Stimulated activated CD4-positive, alpha-beta T cell treated with anti-CD3 and anti-CD28 coated beads, TNF-alpha, amount 100 ng/mL, for 1 hour (primary cell): ENCODE measurements at places on chromosomes 1 and 21.

DNA sequence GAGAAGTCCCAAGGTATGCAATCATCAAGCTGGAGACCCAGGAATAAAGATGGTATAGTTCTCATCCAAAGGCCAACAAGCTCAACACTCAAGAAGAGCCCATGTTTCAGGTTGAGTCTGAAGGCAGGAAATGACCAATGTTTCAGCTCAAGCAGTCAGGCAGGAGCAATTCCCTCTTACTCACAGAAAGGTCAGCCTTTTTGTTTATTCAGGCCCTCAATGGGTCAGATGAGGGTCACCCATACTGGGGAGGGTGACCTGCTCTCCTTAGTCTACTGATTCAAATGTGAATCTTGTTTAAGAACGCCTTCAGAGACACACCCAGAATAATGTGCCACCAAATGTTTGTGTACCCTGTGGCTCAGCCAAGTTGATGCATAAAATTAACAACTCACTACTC, 262.4 kb downstream of the USP25 start:
- no peak for DNase-seq

DNA sequence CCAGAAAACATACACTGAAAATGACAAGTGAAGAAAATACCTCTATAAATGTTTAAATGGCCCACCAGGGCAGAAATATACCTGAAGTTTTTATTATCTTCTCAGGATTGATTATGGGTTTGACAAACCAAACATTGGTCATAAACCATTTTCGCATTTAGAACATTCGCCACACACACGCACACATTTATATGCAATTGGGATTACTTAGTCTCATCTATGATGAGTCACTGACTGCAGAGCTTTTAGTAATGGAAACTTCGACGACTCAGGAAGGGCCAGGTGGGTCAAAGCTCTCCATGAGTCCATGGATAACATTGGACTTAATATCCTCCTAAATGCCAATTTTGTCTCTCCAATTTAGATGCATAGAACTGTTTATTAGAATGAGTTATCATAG, 16.9 kb downstream of the NRDC start:
- DNase-seq, result no peak

DNA sequence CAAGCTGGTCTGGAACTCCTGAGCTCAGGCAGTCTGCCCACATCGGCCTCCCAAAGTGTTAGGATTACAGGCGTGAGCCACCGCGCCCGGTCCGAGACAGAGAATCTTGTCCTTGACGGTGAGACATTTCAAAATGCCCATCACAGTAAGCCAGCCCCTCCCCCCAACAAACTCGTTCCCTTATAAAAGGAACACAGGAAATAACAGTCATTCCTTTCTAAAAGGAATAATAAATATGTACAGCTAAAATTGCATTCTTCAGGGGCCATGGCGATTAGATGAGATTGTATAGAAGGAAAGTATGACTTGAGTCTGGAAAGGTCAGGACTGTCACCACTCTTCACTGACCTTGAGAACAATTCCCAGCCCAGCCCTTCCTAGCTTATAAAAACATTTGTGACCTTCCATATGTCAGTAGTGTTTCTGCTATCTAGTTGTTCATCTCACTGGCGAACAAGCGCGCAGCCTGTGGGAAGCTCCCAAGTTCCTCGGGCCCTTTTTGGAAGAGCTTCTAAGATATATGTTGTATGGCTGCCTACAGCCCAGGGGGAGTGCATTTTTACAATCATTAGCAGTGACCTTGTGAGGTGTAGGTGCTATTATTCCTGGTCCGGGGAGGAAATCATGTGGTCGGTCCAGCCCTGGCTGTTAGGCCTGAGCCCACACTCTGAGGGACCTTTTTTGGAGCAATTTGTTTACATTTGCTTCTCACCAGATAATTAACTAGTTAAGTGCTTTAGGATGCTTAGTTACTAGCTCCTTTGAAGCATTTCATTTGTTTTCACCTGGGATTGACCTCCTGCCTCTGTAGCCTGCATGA, 8.7 kb downstream of the SZRD1 start:
- DNase-seq, result no peak

GRCh38 chr1:63756839-63757238, 17.0 kb upstream of the ROR1 start:
- no peak for DNase-seq

GRCh38 chr1:160258177-160258798, 4.1 kb downstream of the DCAF8 start:
- DNase-seq, result no peak
